ENCODE measurements at places on chromosomes 12 and 14.

DNA sequence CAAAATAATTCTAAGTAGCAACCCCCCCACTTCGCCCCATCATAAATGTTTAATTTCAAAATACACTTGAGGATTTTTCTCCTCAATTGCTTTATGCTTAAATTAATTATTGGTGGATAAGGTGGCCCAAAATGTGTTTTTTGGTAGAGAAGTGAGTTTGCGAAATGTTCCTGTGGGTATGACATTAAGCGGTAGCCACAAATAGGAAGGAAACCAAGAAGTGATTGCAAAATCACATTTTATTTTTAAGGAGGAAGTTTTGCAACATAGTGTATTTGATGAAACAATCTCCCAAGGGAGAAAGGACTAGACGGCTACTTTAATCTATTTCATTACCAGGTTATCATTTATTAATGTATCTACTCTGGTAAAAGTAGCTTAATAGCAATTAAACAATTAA is 25.5 kb downstream of the SLC25A3 start:
- no peak for DNase-seq

- no peak for DNase-seq
These were observed 14.2 kb downstream of the RAP1B start for GRCh38 chr12:68624933-68625332.

- no peak for DNase-seq
These were observed 136.4 kb upstream of the USP15 start for GRCh38 chr12:62123721-62124203.

- no peak for DNase-seq
These were observed 226.2 kb upstream of the CLEC14A start for GRCh38 chr14:38481952-38482678.

GRCh38 chr12:101915841-101916240 is 38.5 kb downstream of the DRAM1 start:
- no peak for DNase-seq

DNA sequence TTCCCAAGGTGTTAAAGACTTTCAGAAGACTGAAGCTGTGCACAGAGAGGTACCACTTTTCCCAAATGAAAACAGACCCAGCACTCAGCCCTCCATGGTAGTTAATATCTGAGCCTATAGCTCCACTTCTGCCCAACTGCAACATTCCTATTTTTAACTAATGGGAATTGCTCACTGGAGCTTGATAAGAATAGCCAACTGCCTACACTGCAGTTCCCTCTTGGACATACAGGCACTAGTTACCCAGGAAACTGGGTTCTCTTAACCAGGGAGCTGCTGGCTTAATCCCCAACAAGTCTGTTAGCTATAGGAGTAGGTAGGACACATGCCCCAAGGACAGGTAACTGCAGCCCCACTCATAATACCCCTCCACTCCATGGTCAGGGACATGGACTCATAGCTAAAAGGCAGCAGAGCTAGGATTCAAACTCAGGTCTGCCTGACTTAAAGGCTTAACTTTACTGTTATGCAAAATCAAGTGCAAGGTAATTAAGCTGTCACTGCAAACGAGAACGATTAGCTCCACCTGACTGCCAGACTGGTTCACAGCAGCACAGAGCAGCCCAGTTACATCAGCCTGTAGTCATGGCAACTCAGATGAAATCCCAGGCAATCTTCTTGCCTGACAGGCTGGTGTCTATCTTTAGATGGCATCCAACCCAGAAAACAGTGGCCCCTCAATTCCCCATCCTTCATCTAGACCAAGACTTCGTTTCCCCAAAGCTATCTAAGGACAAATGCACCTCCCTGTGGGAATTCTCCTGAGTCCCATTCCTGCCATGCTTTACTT is 77.1 kb upstream of the ACTN1 start:
- DNase-seq, result no peak

- DNase-seq, result no peak
These were observed 27.1 kb upstream of the MTERF2 start for GRCh38 chr12:107014055-107014454.

GRCh38 chr12:108218921-108219320 is 89.8 kb downstream of the WSCD2 start:
- no peak for DNase-seq

- DNase-seq, result no peak
These were observed 53.7 kb downstream of the EFCAB11 start for GRCh38 chr14:89900802-89901201.

- DNase-seq, result no peak
These were observed 97.5 kb upstream of the FKBP4 start for GRCh38 chr12:2697057-2697800.

- DNase-seq, result no peak
These were observed 636 bp downstream of the ZFYVE21 start for GRCh38 chr14:103716091-103716801.

DNA sequence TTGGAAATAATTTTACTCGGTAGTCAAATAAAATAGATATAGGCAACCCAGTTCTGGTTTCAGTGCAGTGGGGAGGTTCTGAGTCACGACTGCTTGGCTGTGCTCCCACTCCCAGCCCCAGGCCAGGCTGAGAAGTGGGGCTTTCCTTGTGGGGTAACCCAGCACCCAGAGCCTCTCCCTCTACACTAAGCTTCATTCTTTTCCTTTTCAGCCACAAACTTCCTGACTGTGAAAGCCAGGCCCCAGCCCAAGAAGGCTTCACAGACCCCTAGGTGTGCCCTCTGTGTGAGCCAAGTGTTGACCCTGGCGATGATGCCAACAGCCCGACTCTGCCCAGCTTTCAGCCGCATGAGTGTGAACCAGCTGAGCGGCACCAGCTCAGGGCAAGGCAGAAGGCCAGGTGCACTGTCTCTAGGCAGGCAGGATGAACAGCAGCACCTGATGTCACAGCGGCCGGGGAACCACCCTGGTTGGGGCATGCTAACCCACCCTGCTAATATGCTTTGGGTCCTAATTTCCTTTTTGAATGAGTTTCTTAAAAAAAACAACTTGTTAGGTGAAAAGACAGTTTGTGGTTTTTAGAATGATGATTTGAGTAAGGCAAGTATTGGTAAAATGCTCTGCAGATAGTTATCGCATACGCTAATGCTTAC is 42.2 kb upstream of the ATP23 start:
- peak; percentile 63 for DNase-seq

GRCh38 chr12:47024463-47024862 is 55.0 kb upstream of the PCED1B start:
- DNase-seq, result no peak

- DNase-seq, result no peak
These were observed 52.4 kb upstream of the BCAT1 start for GRCh38 chr12:25001311-25001710.

DNA sequence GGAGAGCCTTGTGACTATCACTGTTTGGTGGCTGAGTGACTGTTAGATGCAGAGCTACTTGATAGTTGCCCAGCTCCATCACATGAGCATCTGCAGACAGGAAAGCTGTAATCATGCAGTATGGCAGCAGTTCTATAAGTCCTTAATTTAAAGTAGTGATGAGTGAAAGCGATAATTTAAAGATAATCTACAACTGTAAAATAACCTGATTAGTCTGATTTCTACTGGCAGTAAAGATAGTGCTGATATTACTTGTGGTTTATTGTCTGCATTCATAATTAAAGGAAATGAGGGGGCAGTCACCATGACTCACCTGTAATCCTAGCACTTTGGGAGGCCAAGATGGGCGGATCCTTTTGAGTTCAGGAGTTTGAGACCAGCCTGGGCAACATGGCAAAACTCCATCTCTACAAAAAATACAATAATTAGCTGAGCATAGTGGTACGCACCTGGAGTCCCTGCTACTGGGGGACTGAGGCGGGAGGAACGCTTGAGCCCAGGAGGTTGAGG is 41.2 kb upstream of the PLEKHD1 start:
- DNase-seq, result no peak
